ENCODE measurements at places on chromosomes 5 and 9.

DNA sequence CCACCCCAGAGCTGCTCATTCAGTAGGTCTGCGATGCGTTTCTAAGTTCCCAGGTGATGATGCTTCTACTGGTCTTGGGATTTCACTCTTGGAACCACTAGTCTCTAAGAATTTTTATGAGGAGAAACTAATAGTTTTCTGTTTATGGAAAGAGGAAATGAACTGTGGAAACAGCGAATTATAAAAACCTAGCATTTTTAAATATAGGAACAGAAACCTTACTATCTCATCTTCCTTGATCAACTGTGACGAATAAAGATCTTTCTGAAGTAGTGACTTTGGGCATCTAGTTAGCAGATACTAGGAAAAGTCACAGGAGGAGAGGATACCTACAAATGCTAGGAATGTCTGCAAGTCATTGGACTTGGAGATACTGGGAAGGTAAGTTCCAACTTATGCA lies 376.8 kb upstream of the RFX3 start:
- DNase-seq: no peak

DNA sequence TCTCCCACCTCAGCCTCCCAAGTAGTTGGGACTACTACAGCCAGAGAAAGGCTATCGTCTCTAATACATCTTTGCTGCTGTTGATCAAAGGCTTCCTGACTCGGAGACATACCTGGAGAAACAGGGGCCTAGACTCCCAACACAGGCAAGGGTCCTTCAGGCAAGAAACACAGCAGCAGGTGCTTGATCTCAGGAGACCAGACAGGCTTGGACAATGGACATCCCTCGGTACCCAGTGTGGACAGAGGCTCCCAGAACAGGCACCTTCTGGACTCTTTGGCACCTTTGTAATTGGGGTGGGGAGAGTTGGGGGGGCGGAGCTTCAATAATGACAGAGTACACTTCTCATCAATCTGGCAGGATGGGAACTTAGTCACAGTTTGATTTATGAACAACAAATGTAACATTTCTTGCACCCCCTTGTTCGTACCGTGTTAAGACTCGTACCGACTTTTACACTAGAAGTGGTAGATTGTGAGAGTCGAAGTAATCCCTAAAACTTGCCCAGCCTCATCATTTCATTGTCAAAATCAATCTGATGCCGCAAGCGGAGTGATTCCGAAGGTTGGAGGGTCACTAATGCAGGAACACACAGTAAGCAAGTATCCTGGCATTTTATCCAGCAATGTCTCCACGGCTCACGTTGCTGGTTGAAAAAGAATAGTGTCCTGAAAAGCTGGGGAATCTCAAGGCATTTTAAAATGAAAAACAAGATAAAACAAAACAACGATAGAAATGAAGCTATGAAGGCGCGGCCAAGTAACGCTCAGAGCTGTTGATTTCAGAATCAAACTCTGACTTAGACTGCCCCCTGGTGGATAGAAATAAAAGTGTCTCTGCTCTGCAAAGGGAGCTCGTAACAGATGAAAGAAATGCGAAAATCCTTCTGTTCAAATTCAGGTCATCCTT lies 46.4 kb upstream of the STK32A start:
- DNase-seq: peak; percentile 64

- DNase-seq: no peak
These were observed 635.4 kb downstream of the NR2F1-AS1 start for GRCh38 chr5:92945605-92946097.

- DNase-seq: no peak
These were observed 116.0 kb downstream of the TRPM6 start for GRCh38 chr9:74771672-74772071.

- DNase-seq: no peak
These were observed 56.9 kb downstream of the ASS1 start for GRCh38 chr9:130501639-130502038.

DNA sequence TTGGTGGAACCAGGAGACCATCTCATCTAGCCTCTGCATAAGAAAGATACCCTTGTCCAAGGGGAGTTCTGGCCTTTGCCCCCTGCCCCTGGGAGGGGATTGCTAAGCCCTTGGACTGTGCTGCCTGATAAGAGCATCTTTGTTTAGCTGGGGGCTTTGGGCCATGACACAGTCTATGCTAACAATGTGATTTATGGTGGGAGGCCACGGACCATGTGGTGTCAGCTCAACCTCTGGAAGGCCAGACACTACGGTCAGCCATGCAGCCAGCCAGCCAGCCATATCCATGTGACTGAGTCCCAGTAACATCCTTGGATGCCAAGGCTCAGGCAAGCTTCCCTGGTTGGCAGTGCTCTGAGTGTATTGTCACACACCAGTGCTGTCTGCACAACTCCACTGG lies 244.4 kb downstream of the FSTL4 start:
- DNase-seq: no peak

All from CD4-positive, alpha-beta T cell treated with Interleukin-4 for 1 hour (primary cell).